Astrocyte (in vitro differentiated cells and primary cell): ENCODE measurements at places on chromosomes 6 and 20.

DNA sequence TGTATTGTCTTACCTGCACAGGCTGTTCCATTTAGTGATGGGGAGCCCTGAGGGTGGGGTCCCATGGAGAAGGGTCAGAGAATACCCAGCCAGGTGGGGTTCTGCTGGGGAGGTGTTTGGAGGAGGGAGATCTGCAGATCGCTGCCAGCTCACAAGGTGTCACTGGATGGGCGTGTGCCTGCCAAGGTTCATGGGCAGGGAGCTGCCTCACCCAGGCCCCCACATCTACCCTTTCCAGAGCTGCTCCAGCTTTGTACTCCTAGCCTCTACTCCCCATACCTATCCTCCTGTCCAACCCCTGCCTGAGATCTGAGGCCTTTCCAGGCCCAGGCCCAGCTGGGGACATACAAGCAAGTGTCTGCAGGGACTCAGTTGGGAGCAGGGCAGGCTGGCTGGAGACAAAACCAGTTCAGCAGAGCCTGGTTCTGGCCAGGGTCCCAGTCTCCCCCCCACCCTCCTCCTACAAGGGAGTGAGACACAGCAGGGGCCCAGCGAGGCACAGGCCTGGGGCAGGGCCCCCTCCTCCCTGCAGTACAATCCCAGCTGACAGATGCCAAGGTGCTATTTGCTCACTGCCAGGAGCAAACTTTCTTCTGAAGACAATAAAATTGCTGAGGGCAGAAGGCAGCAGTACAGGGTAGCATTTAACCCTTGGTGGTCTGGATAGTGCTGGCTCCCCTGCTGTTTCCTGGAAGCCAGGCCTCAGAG lies 19.7 kb downstream of the SPDEF start:
- no peaks in the 10 kb centered on the region for H3K27me3 ChIP-seq
- no peak for DNase-seq

DNA sequence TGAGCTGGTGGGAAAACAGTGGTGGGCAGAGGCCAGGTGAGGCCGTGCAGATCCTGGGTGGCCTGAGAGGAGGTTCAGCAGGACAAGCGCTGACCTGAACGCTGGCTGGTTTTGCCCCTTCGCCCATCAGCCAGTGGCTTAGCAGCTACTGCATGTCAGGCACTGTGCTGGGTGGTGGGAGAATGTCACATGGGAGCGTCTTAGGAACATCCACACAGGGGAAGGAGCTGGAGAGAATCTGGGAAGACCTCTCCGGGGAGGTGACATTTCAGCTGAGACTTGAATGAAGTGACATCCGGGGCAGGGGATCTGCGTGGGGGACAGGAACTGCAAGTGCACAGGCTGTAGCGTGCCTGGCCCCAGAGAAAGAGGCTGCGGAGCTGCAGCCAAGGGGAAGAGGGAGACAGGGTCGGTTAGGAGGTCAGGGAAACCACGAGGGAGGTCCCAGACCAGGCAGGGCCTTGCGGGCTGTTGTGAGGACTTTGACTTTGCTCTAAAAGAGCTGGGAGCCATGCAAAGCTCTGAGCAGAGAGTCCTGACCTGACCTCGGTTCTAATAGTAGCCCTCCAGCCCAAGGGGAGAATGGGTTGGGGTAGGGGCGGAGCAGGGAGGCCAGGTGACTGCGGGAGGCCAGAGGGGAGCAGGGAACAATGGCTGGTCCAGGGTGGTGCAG lies 156.8 kb upstream of the PTPN1 start:
- no peak overlapping the region for H3K27ac ChIP-seq
- no peaks in the 10 kb centered on the region for H3K36me3 ChIP-seq
- H3K4me1 ChIP-seq: no peaks in the 10 kb centered on the region
- H3K27me3 ChIP-seq: no peaks in the 10 kb centered on the region
- DNase-seq: no peak
- H3K4me3 ChIP-seq: no peak overlapping the region

GRCh38 chr6:56694002-56694401 lies 51.3 kb upstream of the DST start:
- H3K4me1 ChIP-seq: peaks cover 45% of the 10 kb centered on the region
- H3K36me3 ChIP-seq: no peaks in the 10 kb centered on the region
- peak; percentile 29 for DNase-seq
- H3K27me3 ChIP-seq: no peaks in the 10 kb centered on the region
- no peak overlapping the region for H3K4me3 ChIP-seq
- peak overlapping the region; percentile 16 for H3K27ac ChIP-seq

DNA sequence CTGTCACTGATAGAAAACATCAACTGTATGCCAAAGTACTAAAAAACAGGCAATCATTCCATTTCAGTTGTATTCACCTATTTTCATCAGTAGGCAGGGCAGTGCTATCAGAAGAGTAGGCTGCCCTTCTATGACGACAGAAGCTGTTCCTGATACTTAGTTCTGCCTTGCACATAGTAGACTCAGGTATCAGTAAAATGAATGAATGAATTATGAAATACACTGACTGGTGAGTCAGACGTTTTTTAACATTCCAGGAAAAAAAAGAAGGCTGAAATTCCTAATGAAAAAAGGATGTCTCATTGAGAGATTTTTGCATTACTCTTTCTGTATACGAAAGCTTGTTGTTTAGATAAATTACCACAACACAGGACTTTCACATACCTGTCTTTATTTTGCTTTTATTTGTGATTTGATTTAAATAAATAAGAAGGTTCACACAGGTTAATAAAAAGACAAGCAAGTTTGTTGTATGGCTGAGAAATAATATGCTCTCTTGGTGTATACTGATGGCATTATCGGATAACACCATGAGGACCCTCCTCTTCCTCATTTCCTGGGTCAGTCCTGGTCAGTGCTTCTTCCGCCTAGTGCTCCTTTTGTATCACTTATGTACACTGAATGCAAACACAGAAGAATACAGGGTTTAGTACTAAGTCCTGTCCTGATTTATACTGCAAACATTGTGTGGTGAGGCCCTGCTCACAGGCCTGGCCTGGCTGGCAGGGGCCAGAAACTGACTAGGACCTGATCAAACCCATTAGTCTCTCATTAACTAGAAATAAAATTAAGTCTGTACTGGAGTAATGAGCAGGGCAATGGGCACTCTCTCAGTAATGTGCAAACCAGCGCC lies 39.4 kb upstream of the SPDEF start:
- peak; percentile 39 for DNase-seq
- H3K36me3 ChIP-seq: no peaks in the 10 kb centered on the region
- H3K4me3 ChIP-seq: no peak overlapping the region
- no peaks in the 10 kb centered on the region for H3K27me3 ChIP-seq

DNA sequence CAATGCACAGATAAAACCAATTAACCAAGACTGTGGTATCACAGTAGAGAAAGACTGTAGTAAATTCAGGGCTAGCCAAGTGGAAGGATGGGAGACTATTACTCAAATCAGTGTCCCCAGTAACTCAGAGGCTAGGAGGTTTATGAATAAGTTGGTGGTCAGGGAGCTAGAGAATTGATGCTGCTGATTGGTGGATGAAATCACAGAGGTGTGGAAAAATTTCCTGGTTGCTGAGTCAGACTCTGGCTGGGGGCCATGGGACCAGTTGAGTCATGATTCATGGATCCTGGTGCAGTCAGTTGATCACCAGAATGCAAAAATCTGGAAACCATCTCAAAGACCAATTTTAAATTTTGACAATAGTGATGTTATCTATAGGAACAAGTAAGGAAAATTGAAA lies 555.9 kb downstream of the C6orf118 start:
- H3K4me3 ChIP-seq: no peak overlapping the region
- H3K27me3 ChIP-seq: no peaks in the 10 kb centered on the region
- H3K27ac ChIP-seq: no peak overlapping the region
- H3K36me3 ChIP-seq: no peaks in the 10 kb centered on the region
- peak; percentile 85 for DNase-seq
